ENCODE measurements at places on chromosomes 11 and 22. TPM values are rescaled to one million over a fixed set of nuclear protein-coding genes. Genes with fewer than 3 reads are reported as not detected.

Gene ACR
- total RNA-seq, result 1.5 TPM

Gene NXF1
- 45.6 TPM for total RNA-seq

Gene SCUBE1
- 0.97 TPM for total RNA-seq

Gene KCNQ1OT1
- total RNA-seq, result 0.81 TPM

Gene OR2AG2
- 0.08 TPM for total RNA-seq

Gene DEPDC5
- total RNA-seq, result 14.7 TPM

Gene CDC45
- 2.1 TPM for total RNA-seq

Gene RASGRP2
- total RNA-seq, result 37.1 TPM
